ENCODE measurements at places on chromosomes 5 and 9.

- DNase-seq = no peak
Measured at GRCh38 chr5:138661991-138662434, 86.8 kb upstream of the HSPA9 start.

DNA sequence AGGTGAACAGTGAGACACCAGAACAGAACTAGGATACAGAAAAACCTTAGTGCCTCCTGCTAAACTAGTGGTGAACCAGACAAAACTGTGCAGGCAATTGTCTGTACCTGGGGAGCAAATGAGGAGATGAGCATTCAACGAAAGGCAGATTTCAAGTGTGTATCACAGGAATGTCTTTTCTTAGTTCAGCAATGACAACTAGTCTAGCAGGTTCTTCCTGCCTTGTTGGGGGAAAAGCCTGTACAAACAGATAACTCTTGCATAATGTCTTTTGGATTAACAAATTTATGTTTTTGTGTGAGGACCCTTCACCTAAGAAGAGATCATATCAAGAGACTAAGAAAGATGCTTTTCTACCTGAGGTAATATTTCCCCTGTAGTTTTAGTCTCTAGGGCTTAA, 21.8 kb upstream of the DENND4C start:
- no peak for DNase-seq

GRCh38 chr5:107889387-107889786, 218.7 kb upstream of the EFNA5 start:
- no peak for DNase-seq

- DNase-seq = no peak
Measured at GRCh38 chr9:131469951-131470350, 32.8 kb upstream of the POMT1 start.

DNA sequence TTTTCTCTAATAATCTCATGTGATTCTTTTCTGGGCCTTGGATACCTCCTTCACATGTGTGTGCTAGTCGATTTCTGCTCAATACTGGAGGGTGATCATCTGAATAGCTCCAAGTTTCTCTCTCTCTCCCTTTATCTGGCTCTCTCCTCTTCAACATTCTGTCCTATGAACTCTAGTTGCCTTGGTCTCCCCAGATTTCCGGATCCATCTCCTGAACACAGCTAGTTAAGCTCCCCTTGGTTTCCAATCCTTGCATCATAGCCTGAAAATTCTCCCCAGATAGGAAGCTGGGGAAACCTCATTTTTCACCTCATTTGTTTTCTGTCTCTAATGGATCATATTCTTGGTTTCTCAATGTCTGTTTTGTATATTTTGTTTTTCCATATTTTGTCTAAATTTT, 832.3 kb downstream of the MTRR start:
- no peak for DNase-seq

All from stimulated activated CD4-positive, alpha-beta T cell treated with anti-CD3 and anti-CD28 coated beads, Interleukin-15, amount 100 ng/mL, for 24 hours (primary cell).